ENCODE measurements at places on chromosomes 4 and X. TPM values are rescaled to one million over a fixed set of nuclear protein-coding genes. Genes with fewer than 3 reads are reported as not detected.
A peak's percentile ranks its signal among the peaks of the same experiment; 100 is the strongest.

DNA sequence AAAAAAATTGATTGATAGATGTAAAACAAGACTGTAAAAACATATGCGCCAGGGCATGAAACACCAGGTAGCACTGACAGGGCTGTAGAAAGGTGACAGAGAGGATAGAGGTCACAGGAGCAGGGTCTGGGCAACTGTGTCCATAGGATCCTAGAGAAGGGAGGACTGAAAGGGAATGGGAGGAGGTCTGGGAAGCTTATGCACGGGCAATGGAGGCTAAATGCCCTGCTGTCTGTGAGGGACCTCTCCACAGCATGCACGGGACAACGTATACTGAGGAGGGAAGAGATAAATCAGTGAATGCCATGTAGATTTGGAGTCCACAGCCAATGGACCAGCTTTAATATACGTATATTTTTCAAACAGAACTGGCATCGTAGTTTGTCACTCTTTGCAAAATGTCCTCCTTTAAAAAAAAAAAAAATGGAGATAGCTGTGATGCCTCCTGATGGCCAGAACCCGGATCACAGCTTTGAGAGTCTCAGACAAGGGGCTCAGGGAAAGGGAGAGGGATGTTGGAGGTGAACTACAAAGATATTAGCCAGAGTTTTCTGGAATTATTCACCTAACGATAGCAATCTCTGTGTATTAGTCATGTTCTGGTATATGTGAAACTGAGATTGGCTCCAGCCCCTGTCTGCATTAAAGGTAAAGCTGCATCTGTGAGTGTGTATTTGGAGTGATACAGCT is 16.0 kb downstream of the RAB40A start:
- no peak for DNase-seq
- H3K27ac ChIP-seq: no peak overlapping the region
- no peaks in the 10 kb centered on the region for H3K27me3 ChIP-seq
- no peaks in the 10 kb centered on the region for H3K4me1 ChIP-seq
- H3K36me3 ChIP-seq: no peaks in the 10 kb centered on the region
- H3K4me3 ChIP-seq: no peak overlapping the region

DNA sequence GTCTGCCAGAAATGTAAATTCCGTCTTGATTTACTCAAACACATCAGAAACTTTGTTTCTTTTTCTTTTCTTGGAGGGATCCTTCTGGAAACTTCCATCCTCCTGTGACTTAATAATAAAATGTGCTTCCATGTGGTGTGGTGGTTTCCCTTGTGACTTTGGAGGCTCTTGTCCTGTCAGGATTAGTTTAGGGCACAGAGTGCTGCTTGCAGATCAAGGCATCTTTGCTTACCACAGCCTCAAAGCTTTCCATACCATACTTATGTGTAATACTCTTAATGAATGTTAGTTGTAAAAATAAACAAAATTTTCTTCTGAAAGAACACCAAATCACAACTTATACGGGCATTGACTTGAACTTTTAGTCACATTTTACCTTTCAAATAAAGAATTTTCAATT is 27.4 kb downstream of the GBA3 start:
- no peaks in the 10 kb centered on the region for H3K27me3 ChIP-seq
- DNase-seq: no peak
- no peak overlapping the region for H3K27ac ChIP-seq
- H3K4me1 ChIP-seq: no peaks in the 10 kb centered on the region

- DNase-seq: peak; percentile 47
- H3K4me3 ChIP-seq: no peak overlapping the region
- no peak overlapping the region for H3K27ac ChIP-seq
- no peaks in the 10 kb centered on the region for H3K36me3 ChIP-seq
These were observed 147.7 kb downstream of the SH3KBP1 start for GRCh38 chrX:19739683-19740082.

- no peaks in the 10 kb centered on the region for H3K27me3 ChIP-seq
- peaks cover 16% of the 10 kb centered on the region for H3K36me3 ChIP-seq
- no peak overlapping the region for H3K4me3 ChIP-seq
- H3K4me1 ChIP-seq: no peaks in the 10 kb centered on the region
- DNase-seq: no peak
- H3K27ac ChIP-seq: no peak overlapping the region
These were observed 35.1 kb downstream of the RPS6KA3 start for GRCh38 chrX:20231598-20231997.

DNA sequence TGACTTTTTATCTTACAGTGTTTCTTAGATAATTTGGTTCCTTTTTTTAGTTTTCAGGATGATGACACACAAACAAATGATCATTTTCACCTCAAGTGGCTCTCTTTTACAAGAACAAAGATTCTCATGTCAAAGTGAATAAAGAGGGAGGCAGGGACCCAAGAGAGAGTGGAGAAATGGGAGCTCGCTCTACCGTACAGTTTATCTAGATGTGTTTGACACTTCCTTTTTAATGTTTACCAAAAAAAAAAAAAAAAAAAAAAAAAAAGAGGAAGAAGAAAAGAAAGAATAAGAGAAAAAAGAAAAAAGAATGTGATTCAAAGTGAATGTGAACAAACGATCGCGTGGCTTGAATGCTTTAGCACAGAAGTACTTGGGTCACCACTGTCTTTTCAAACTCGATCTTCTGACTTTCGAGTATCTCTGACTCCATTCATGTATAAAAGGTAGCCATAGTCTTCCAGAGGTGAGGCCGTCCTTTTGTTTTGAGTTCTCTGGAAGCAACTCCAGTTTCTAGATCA is 75.6 kb upstream of the GRXCR1 start:
- H3K27ac ChIP-seq: no peak overlapping the region
- no peaks in the 10 kb centered on the region for H3K27me3 ChIP-seq
- no peak overlapping the region for H3K4me3 ChIP-seq
- H3K4me1 ChIP-seq: peaks cover 14% of the 10 kb centered on the region
- DNase-seq: no peak
- H3K36me3 ChIP-seq: no peaks in the 10 kb centered on the region

GRCh38 chr4:77662396-77662795 is 56.8 kb downstream of the CXCL13 start:
- H3K4me1 ChIP-seq: peaks cover 5% of the 10 kb centered on the region
- H3K36me3 ChIP-seq: no peaks in the 10 kb centered on the region
- DNase-seq: peak; percentile 50

- DNase-seq: no peak
- H3K27ac ChIP-seq: no peak overlapping the region
- H3K27me3 ChIP-seq: no peaks in the 10 kb centered on the region
- no peak overlapping the region for H3K4me3 ChIP-seq
- no peaks in the 10 kb centered on the region for H3K4me1 ChIP-seq
- H3K36me3 ChIP-seq: no peaks in the 10 kb centered on the region
These were observed 969.5 kb downstream of the PCDH18 start for GRCh38 chr4:136562834-136563233.

GRCh38 chrX:27619459-27619858 is 29.3 kb downstream of the DCAF8L2 start:
- H3K4me1 ChIP-seq: no peaks in the 10 kb centered on the region
- no peak overlapping the region for H3K4me3 ChIP-seq
- no peak overlapping the region for H3K27ac ChIP-seq
- no peaks in the 10 kb centered on the region for H3K27me3 ChIP-seq
- DNase-seq: no peak
- H3K36me3 ChIP-seq: no peaks in the 10 kb centered on the region

DNA sequence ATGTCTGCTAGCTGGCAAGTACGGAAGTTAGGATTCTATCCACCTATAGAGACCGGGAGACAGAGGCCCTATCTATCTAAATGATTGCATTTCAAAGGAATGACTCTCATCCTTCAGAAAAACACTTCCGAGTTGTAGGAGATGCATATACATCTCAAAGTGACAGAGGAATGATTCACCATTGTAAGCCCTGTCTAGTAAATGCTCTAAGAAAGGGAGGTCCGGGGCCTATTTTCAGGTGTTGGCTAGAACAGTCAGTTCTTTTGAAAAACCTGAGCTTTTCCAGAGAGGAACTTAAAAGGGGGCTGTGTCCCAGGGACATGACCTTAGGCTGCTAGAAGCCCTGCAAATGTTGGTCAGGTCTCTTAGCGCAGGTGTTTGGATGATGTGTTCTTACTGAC is 262.9 kb upstream of the IL1RAPL1 start:
- no peak overlapping the region for H3K4me3 ChIP-seq
- H3K4me1 ChIP-seq: no peaks in the 10 kb centered on the region
- DNase-seq: no peak
- no peaks in the 10 kb centered on the region for H3K27me3 ChIP-seq

- peaks cover 11% of the 10 kb centered on the region for H3K4me1 ChIP-seq
- H3K36me3 ChIP-seq: no peaks in the 10 kb centered on the region
- peak; percentile 57 for DNase-seq
- no peak within 1 kb of the TSS for H3K27ac ChIP-seq
These were observed at the start of gene PRSS48 for GRCh38 chr4:151276787-151277562. PRSS48 (plus strand) TSS chr4:151277161; CDS start chr4:151277173, 12 bp downstream.

DNA sequence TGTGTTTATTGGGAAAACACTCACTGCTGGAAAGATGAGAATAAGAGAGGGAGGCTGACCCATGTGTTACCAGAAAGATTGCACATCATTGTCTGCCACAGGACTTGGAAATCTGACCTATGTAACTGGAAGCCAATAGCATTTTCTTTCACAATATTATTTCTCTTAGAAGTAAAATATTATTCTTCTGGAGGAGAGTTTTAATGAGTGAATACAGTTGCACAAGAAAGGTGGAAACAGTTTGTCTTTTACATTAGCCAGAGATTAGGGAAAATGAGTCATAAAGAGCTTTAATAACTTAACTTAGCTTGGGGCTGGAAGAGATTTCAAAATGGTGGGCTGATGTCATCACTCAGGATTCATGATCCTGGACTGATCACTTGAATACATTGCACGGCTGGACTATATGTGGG is 31.5 kb upstream of the LNX1 start:
- H3K4me3 ChIP-seq: no peak overlapping the region
- no peaks in the 10 kb centered on the region for H3K36me3 ChIP-seq
- H3K27ac ChIP-seq: no peak overlapping the region
- H3K27me3 ChIP-seq: no peaks in the 10 kb centered on the region
- no peaks in the 10 kb centered on the region for H3K4me1 ChIP-seq

DNA sequence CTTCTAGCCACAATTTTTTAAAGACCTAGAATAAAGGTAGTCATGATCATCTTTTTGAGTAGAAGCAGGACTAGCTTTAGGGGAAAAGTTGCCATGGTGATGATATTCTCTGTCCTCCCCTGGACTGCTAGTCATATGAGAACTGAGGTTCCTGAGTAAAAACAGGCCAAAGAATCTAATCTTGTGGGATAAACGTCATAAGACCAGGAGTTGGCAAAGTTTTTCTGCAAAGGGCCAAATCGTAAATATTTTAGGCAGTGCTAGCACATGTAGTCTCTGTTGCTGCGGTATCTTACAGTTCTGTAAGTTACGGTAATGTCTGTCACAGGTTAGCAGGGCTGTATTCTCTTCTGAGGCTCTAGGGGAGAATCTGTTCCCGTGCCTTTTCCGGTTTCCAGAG is 3.4 kb downstream of the PRPS2 start:
- no peaks in the 10 kb centered on the region for H3K4me1 ChIP-seq
- H3K27me3 ChIP-seq: no peaks in the 10 kb centered on the region
- no peak for DNase-seq
- no peak overlapping the region for H3K4me3 ChIP-seq

DNA sequence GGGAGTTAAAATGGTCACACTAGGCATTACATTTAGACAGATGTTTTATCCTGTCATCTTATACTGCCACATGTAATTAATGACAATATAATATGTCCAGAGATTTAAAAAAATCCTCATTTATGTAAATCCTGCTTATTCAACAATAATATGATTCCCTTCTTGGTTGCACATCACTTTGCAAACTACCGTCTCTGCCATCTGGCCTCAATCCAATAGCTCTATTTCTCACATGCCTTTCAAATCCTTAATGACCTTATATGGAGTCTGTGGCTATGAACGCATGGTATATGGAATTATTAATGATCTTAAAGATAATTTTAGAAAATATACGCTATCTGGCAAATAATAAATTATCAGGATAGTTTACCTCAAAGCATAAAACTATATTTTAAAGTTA is 144.5 kb downstream of the NPNT start:
- no peak overlapping the region for H3K27ac ChIP-seq
- H3K36me3 ChIP-seq: no peaks in the 10 kb centered on the region
- H3K4me3 ChIP-seq: no peak overlapping the region
- DNase-seq: no peak
- H3K4me1 ChIP-seq: no peaks in the 10 kb centered on the region
- no peaks in the 10 kb centered on the region for H3K27me3 ChIP-seq

- no peak overlapping the region for H3K27ac ChIP-seq
- no peak for DNase-seq
- H3K4me3 ChIP-seq: no peak overlapping the region
- H3K27me3 ChIP-seq: no peaks in the 10 kb centered on the region
- H3K36me3 ChIP-seq: no peaks in the 10 kb centered on the region
These were observed 486.4 kb upstream of the FAT1 start for GRCh38 chr4:187209921-187210613.

GRCh38 chrX:108464604-108465003 is 25.0 kb downstream of the COL4A5 start:
- DNase-seq: no peak
- no peak overlapping the region for H3K27ac ChIP-seq
- no peaks in the 10 kb centered on the region for H3K36me3 ChIP-seq
- H3K4me3 ChIP-seq: no peak overlapping the region

- H3K4me3 ChIP-seq: no peak overlapping the region
- H3K4me1 ChIP-seq: no peaks in the 10 kb centered on the region
- DNase-seq: no peak
- H3K36me3 ChIP-seq: no peaks in the 10 kb centered on the region
- H3K27ac ChIP-seq: no peak overlapping the region
These were observed 265.3 kb downstream of the ZNF674 start for GRCh38 chrX:46279925-46280313.

DNA sequence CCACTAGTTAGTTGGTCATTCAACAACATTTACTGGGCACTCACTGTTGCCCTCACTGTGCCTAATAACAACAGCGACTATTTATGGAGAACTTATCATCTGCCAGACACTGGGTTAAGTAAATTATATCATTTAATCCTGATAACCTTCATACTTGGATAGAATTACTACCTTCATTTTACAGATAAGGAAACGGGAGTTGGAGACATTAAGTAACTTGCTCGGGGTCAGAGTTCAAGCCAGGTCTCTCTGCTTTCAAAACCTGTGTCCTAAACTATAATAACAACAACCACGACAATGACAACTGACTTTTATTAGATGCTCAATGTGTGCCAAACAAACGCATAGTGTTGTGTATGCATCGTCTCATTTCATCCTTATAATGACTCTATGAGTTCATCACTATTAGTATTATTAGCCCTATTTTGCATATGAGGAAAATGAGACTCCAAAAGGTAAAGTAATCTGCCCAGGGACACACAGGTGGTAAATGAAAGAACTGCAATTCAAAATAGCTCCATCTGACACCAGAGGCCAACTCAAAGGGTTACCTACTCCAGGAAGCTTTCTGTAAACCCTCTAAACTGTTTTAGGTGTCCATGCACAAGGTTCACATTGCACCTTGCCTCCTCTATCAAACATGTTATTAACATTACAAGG is 98.4 kb upstream of the ACSL4 start:
- no peaks in the 10 kb centered on the region for H3K36me3 ChIP-seq
- H3K27me3 ChIP-seq: no peaks in the 10 kb centered on the region
- no peak overlapping the region for H3K4me3 ChIP-seq

- H3K27ac ChIP-seq: no peak overlapping the region
- no peaks in the 10 kb centered on the region for H3K4me1 ChIP-seq
- peaks cover 96% of the 10 kb centered on the region for H3K36me3 ChIP-seq
- DNase-seq: no peak
- H3K27me3 ChIP-seq: no peaks in the 10 kb centered on the region
These were observed 18.6 kb downstream of the AIMP1 start for GRCh38 chr4:106334741-106335470.

Gene PRKG2
- total RNA-seq: 6.4 TPM

Gene TLR10
- 1.2 TPM for total RNA-seq

Gene FSTL5
- total RNA-seq: not detected

Gene HGFAC
- 1.0 TPM for total RNA-seq

Gene DDIT4L
- total RNA-seq: 0.92 TPM

Gene TEC
- 7.4 TPM for total RNA-seq

Gene PABPC1L2A
- not detected for total RNA-seq

Gene ENAM
- 0.12 TPM for total RNA-seq

Gene MAGEB1
- total RNA-seq: not detected

Gene MID2
- 20.3 TPM for total RNA-seq

Gene AFF1
- 90.6 TPM for total RNA-seq

Gene XG
- 0.41 TPM for total RNA-seq

Gene CT55
- total RNA-seq: not detected
